ENCODE measurements at places on chromosomes 6 and 20.

DNA sequence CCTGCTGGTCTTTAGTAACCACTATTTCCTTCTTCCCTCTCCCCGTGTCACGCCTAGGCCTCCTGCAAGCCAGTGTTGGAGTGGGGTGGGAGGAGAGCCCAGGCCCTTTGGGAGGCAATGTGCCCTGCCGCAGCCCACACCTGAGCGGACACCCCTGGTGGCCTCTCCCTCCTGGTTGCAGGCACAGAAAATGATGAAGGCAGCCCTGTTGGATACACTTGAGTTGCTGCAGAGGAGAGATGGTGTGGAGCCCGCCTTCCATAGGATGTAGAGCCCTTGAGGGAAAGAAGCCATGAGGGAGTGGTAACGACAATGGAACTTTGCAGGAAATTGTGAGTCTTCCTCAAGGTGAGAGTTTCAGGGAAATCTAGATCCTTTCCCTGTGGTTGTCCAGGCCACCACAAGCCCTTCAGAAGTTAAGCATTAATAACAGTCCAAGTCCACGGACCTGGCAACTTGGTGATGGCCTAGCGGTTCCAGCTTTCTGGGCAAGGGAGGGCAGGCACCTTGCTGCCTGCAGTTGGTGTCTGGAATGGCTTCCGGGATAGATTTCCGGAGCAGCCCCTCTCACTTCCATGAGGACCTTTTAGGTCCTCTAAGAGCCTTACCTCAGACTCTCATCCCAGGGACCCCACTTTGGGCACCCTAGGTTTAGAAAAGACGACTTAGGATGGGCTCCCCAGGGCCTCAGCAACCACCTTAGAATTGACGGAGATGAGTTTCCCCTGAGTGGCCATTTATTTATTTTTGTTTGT is 67.3 kb upstream of the NXT1 start:
- DNase-seq = no peak

GRCh38 chr6:113077794-113078193 is 730.7 kb downstream of the RFPL4B start:
- DNase-seq = no peak

DNA sequence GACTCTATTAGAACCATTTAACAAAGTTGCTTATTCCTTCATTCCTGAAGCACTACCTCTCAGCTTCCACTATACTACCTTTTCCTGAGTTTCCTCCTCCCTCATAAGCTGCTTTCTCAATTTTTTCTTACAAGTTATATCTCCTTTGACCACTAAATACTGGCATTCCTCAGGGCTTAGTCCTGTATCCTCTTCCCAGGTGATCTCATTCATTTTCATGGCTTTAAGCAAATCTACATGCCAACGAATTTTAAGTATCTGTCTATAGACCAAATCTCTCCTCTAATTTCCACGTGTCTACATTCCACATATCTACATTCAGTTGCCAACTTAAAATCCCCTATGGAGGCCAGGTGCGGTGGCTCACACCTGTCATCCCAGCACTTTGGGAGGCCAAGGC is 134.7 kb downstream of the BTBD9 start:
- DNase-seq = no peak

- DNase-seq = no peak
Measured at GRCh38 chr20:52145587-52145986, 46.0 kb downstream of the ZFP64 start.

DNA sequence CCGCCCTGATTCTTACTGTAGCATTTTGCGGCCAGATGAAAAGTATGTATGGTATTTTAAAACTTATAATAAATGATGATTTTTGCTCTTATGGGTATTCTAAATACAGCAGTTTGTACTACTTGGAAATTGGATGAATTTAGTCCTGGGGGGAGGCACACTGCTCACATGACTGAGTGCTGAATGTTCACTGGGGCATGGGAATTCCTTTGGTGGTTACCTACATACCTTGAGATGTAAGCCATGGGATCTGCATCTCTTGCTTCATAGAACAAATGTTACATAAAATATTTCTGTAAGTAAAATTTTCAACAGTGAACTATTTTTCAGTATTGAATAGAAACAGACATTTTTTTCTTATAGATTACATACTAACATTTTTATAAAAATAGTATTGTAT is 71.1 kb downstream of the FIG4 start:
- DNase-seq = no peak

DNA sequence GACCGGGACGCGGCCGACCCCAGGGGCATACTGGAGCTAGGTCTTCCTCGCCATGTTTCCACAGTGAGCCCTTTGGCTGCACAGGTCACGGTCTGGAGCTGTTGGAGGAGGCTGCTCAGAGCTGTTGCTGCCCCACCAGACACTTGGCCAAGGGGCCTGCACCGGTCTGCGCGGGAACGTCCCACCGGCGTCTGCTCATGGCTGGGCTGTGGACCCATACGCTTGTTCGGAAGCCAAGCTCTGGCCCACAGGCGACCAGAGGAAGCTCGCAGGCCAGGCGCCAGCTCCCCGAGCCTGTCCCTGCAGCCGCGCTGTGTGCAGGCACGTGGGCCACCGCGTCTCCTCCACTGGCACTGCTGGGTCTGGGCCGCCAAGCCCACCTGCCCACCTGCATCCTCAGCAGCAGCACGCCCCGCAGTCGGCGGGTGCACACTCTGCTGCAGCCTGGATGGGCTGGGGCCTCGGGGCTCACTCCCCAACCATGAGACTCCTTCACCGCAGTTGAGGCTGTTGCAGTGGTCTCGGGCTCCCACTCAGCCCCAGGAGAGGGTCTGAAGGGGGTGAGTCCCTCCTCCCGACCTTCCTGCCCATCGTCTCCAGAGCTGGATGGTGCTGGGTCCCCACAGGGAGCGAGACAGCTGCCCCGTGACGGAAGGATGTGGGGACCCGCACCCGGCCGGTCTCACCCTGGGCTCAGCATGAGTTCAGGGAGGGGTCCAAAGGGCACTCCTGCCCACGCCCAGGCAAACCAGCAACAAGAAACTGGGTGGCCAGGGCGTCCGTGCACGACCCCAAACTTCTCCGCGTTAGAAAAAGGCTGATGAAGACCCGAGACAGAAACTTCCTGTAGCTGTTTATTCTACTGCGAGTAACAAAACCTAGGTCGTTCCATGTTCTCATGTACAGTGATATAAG is 15.5 kb upstream of the TCFL5 start:
- peak; percentile 94 for DNase-seq

GRCh38 chr6:53441035-53441493 is 92.3 kb upstream of the ELOVL5 start:
- DNase-seq = no peak

DNA sequence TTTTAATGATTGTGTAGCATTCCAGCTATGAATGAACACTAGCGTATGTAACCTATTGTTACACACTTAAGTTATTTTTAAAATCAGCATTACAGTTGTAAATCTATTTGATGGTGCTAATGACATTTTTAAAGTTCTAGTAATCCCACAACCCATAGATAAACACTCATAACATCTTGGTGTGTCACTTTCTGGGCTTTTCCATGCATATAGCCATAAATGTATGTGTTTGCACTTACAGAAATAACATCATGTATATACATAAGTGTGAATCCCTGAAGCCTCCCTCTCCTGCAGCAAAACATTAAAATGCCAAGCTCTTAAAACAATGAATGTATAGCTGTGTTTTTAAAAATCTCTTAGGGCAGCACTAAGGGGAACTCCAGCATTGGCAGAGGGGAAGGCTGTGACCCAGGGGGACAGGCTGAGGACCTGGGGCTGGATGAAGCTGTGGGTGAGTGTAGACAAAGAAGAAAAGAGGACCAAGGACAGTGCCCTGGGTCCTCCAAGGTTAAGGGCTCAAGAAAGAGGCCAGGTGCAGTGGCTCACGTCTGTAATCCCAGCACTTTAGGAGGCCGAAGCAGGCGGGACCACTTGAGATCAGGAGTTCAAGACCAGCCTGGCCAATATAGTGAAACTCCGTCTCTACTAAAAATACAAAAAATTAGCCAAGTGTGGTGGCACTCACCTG is 929 bp upstream of the CENPB start:
- no peak for DNase-seq

GRCh38 chr6:73024598-73024997 is 200.7 kb downstream of the KHDC1L start:
- DNase-seq = no peak

GRCh38 chr6:156720691-156721685 is 56.2 kb upstream of the ARID1B start:
- DNase-seq = no peak

GRCh38 chr20:62539198-62540045 is 63.6 kb upstream of the GATA5 start:
- peak; percentile 84 for DNase-seq

DNA sequence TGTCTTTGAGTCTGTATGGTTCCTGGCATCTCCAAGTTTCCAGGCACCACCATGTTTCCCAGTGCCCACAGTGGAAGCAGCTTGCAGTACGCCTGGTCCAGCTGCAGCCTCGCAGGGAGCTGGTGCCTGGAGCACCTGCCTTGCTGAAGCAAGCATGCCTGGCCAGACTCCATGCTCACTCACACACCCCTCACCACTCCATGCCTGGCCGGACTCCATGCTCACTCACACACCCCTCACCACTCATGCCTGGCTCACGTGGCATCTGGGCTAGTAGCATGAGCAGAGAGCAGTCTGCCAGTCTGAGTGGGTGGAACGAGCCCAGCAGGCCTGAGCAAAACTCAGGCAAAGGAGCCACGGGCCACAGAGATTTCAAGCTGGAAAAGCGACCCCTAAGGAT is 214.3 kb downstream of the TFAP2C start:
- peak; percentile 80 for DNase-seq

DNA sequence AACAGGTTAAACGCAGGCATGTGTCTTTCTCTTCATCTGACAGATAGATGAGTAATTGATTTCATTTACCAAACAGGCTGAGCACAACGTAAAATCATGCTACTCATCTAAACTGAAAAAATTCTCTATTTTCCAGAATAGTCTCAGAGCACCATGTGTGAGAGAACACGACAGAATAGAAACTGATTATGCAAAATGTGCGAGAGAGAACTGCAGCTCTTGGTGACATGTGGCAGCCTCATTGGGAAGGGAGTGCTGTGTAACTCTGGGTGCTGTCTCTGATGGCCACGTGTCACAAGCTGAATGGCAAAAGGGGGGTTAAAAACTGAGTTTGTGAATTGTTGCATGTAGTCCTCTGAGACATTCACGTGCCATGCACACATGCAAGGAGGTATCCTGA is 143.7 kb upstream of the ATXN1 start:
- DNase-seq = no peak

- DNase-seq = no peak
Measured at GRCh38 chr6:158575550-158575949, 15.7 kb downstream of the TMEM181 start.

- DNase-seq = no peak
Measured at GRCh38 chr6:163579111-163579879, 164.8 kb downstream of the QKI start.

DNA sequence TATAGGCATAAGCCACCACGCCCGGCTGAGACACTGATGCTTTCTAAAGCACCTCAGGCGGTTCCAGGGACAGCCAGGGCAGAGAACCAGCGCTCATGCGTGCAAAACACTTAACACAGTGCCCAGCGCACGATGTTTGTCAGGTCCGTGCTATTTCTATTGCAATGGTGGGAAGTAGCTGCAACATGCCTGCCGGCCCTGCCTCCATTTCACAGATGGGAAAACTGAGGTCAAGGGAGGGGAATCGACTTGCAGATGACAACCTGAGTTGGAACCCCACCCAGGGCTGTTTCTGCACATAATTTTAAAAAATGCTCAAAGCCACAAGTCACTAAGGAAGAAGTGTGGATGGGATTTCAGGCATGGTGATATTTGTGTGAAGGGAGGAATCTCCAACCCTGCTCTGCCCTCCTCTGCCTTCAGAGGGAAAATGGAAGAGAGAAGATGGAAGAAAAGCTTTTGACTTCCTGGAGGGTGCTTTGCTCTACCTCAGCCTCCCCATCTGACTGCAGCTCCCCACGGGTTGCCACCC is 39.9 kb downstream of the KIAA1755 start:
- DNase-seq = peak; percentile 27

GRCh38 chr6:108004861-108005260 is 46.9 kb upstream of the SEC63 start:
- DNase-seq = no peak

DNA sequence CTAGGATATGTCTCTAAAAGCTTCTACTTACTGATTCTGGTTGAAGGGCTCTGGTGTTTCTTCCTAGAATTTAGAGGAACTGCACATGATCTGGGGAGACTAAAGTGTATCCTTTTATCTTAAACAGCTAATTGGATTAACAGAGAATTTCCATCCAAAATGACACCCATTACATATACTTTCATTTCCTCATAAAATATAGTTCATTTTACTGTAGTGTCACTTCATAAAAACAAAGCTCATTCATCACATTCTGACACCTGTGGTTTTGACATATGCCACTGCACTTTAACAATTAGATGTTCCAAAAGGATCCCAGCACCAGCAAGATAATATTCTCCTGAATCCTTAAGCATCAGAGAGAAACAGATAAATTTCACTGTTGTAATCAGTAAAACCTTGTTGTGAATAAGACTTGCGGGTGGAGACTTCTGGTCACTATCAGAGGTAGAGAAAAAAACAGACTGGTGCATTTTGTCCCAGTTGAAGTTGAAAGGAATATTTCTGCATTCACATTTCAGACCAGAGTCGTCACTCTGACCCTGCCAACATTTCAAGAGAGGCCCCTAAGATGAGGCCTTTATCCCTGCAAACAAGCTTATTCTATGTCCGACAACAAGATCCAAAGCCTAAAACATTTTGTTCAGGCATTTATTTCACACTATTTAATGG is 175.3 kb upstream of the BMP5 start:
- no peak for DNase-seq

DNA sequence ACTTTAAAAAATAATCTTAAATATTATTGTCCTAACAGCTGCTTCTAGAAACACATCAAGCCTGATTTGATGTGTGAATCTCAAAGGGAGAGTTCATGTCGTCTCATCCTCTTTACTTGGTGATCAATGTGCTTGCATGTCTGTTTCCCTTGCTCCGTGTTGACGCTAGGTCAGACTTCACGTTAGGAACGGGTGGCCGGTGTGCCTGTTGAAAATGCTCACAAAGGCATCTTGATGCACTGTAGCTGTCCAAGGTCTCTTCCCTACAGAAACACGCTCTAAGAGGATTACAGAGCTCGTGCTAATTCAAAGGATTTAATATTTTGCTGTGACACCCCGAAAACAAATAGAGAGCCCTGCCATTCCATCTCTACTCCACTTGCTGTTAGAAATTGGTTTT is 84.6 kb downstream of the ID4 start:
- no peak for DNase-seq

- peak; percentile 70 for DNase-seq
Measured at GRCh38 chr20:58891718-58892140, 39.2 kb downstream of the GNAS start.

- DNase-seq = no peak
Measured at GRCh38 chr6:13700232-13700631, 11.4 kb downstream of the RANBP9 start.

GRCh38 chr6:5036269-5036668 is 32.4 kb upstream of the RPP40 start:
- no peak for DNase-seq

- peak; percentile 79 for DNase-seq
Measured at GRCh38 chr6:11207199-11207968, 25.1 kb downstream of the NEDD9 start.
